COR-L47 (cell line): ENCODE measurements at places on chromosomes 13 and 19.

DNA sequence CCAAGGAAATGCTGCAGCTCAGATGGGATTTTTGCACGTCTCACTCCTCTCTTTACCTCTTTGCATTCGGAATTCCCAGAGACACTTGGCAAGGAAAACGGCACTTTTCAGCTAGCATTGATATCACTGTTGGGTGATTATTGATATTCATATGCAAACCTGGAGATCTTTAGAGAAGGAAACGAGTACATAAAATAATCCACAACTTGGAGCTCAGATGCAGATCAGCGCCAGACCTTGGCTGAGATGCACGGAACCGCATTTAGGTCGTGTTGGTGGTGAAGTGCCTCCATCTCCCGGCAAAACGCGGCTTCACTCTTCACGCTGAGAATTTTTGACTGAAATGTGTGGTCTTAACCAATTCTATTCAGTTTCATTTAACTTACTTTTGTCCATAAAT lies 77.2 kb upstream of the ARHGEF7 start:
- DNase-seq: peak; percentile 33

- no peak for DNase-seq
These were observed 1047.5 kb upstream of the SPRY2 start for GRCh38 chr13:81388400-81388799.

DNA sequence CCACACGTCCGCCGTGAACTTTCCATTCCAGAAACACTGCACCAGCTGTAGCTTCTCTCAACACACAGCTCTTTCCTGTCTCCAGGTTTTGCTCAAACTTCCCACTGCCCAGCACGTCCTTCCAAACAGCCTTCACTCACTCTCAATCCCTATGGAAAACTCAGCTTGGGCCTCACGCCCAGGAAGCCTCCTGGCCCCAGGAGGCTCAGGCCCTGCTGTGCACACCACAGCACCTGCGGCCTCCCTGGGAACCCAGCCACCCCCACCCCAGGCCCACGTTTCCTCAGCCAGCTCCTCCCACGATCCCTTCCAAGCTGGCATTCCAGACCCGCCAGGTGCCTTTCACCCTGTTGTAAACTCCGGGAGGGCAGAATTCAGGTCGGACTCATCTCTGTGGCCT lies 35.2 kb downstream of the C13orf46 start:
- peak; percentile 93 for DNase-seq

DNA sequence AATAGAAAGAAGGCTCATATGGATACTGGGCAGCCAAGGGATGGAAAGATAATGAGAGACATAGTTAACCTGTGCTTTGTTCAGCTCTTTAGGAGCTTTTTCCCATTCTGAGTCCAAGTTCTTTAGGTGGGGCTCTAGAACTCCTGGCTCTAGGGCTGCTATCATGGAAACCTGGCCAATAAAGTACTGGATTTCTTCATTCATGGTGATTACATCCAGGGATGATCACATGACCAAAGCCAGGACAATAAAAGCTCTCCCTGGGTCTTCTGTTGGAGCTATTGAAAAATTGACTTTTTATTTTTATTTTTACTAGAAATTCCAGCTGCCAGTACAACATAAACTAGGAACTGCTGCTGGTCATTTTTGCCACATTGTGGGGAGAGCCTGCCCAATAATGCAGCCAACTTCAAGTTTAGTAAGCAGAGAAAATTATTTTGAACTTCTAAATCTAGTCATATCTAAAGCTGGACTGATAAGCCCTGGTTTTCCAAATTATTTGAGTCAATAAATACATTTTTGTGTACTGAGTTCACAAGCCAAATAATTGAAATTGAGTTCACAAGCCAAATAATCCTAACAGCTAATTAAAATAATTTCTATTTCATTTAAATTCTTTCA lies 224.9 kb upstream of the STARD13 start:
- DNase-seq: no peak

DNA sequence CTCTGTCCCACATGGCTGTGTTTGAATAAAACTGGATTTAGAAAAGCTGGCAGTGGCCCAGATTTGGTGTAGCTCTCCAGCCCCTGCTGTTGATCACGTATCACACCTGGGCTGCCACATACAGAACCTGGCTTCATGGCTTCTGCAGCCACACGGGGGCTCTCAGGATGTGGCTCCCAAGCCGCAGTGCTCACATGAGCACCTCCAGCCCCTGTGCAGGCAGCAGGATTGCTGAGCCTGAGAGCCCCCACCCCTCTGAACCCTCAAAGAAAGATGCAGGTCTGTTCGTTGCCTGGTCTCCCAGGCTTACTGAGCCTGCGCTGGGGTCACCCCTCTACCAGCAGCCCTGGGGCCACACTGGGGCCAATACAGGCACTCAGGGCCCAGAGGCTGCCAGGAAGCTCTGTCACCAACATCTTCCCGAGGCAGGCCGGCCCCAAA lies 2.7 kb downstream of the PLEKHF1 start:
- DNase-seq: no peak

GRCh38 chr19:5340637-5341447 lies at the start of gene PTPRS:
TSS of gene PTPRS (minus strand) at chr19:5340812. CDS start at chr19:5286140, 54,672 bp downstream.
- DNase-seq: peak; percentile 84

DNA sequence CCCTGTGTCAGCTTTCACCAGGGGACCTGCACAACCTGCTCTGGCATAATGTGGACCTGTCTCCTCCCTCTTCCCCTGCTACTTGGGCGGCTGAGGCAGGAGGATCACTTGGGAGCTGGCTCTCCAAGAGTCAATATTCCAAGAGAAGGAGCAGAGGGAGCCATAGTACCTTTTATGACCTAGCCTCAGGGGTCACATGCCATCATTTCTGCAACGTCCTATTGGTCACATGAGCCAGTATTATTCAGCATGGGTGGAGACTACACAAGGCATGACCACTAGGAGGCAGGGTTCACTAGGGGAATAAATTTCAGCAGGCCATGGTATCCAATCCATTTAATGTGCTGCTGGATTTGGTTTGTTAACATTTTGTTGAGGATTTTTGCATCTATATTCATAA lies 12.0 kb upstream of the SHFL start:
- DNase-seq: peak; percentile 16

GRCh38 chr13:33940256-33940655 lies 122.3 kb downstream of the RFC3 start:
- DNase-seq: no peak

GRCh38 chr19:41555748-41556147 lies 20.2 kb upstream of the CEACAM21 start:
- DNase-seq: no peak

GRCh38 chr13:99434258-99434788 lies 66.9 kb upstream of the TM9SF2 start:
- DNase-seq: no peak

GRCh38 chr19:51691584-51692428 lies 1.3 kb upstream of the SPACA6 start:
- no peak for DNase-seq

DNA sequence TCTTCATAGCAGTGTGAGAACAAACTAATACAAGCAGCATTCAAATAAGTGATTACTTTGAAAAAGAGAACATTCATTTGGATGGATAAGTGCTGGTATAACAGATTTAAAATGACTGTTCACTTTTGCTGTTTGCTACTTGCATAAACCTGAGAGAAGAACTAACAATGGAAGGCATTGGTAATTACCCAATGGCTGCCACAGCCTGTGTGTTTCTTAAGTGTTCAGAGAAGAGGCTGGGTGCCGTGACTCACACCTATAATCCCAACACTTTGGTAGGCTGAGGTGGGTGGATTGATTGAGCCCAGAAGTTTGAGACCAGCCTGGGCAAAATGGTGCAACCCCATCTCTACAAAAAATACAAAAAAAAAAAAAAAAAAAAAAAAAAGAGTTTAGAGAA lies 4.9 kb upstream of the TEX26 start:
- no peak for DNase-seq

DNA sequence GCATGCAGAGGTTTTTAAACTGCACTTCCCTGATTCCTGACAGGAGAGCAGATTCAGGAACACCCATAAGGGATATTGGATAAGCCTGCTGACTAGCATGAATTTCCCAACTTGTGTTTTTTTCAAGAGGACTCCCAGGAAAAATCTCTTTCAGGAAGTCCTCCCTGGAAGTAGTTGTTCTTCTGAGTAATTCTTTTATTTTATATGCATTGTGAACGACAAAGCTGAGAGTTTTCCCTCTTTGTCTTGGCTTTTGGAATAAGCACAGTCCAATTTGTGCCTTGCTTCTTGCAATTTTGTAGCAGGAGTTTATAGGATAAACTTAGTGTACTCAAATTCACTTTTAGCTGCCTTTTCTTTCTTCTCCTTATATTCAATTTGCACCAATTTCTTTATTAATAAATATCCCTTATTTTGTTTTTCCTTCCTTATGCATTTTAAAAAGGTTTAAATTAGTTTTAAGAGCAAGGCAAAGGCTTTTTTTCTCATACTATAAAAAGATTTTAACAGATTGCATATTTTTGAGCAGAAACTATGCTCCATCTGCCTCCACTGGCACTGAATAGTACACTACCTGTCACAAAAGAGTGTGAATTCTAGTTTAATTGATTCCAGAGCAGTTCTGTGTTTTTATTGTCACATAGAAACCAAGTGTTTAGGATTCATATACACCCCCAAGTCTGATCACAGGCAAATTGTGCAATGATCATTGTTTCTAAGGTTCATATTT lies 543.3 kb upstream of the SPRY2 start:
- no peak for DNase-seq

DNA sequence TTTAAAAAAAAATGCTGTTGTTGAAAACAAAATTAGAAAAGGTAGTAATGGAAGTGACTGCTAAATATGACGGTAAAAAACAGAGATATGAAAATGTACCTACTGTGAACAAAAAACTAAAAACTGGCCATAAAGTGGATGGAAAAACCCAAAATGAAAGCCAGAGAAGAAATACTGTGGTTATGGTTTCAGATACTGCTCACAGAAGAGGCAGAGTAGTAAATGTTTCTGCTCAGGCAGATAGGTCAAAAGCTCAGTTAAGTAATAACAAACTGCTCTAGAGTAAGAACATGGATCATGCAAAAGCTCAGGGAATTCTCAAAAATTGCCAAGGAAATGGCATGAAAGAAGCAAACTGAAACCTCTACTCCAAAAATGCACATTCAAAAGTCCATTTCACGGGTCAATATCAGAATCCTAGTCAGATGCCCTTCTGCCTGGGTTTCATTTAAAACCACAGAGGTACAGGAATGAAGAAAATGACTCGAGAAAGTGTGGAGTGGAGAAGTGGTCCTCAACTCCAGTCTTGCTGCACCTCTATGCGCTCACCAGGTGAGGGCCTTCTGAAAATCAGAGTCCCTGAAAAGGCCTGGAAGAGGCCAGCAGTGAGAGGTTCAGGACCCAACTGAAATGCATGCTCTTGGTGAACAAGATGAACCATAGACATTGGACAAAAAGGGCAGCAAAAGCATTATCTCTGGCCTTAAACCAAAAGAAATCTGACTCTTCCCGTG lies 315.0 kb upstream of the SPRY2 start:
- DNase-seq: no peak

- DNase-seq: no peak
These were observed 37.5 kb upstream of the TM9SF2 start for GRCh38 chr13:99463646-99464397.

DNA sequence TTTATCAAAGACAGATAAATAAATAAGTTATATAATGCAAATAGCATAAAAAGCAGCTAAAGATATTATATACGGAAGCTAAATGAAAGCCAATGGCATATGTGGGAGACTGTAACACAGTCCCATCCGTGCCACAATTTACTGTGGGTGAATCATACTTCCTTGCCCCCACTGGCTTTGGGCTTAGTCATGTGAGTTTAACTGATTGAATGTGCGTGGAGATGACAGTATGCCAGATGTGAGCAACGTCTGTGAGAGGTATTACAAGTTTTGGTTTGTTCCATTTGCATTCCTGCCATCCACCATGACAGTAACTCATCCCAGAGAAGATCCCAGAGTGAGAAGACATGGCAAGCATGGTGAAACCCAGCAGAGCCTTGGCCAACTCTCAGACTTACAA lies 340.0 kb downstream of the SUCLA2 start:
- DNase-seq: no peak

GRCh38 chr19:5588906-5589676 lies 21.3 kb upstream of the TINCR start:
- DNase-seq: no peak

GRCh38 chr13:113049981-113050380 lies 55.6 kb upstream of the F7 start:
- DNase-seq: no peak

- no peak for DNase-seq
These were observed 52.2 kb downstream of the SPATA13 start for GRCh38 chr13:24212674-24213073.

DNA sequence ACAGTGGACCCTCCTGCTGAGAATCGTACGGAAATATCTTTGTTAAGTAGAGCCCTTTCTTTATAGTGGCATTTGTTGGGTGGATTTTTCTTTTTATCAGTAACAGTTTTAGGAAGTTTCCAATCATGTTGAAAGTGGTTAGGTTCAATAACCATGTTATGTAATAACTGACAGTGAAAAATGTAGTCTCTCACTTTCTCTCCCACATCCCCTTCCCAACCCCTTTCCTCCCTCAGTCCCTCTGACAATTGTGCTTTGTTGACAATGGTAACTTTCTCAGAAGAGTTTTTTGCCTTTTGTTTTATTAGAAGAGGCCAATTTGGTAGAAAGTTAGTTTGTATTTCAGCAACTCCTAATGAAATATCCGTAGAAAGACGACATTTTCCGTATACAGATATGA lies 77.8 kb upstream of the SLAIN1 start:
- DNase-seq: no peak

DNA sequence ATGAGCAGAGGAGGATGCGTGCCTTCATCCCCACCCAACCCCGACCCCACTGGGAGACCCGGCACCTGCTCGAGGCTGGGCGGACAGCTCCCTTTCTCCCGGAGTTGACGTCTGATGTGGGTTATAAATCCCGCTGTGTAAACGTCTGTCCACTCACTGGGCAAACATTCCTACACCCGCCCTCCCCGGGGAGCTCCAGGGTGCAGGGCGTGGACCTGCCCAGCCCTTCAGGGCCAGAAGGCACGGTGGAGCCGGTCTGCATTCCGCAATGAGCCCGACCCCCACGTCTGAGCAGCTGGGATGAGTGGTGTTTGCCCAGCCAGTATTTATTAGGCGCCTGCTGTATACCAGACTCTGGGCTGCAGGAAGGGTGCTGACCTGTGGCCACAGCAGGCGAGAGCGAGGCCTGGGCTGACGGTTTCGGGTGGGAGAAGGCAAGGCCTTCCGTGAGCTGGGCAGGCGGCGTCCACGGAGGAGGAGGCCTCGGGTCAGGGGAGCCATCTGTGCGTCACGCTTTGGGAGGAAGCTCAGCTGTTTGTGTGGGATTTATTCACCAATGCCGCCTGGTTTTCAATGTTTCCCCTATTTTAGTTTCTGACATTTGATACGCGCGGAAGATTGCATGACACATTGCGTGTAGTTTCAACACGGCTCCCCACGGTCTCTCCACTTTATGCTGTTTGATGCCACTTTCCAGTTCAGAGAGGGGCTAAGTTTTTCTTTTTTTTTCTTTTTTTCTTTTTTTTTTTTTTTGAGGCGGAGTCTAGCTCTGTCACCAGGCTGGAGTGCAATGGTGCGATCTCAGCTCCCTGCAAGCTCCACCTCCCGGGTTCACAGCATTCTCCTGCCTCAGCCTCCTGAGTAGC lies 2.0 kb downstream of the MISP start:
- peak; percentile 46 for DNase-seq

DNA sequence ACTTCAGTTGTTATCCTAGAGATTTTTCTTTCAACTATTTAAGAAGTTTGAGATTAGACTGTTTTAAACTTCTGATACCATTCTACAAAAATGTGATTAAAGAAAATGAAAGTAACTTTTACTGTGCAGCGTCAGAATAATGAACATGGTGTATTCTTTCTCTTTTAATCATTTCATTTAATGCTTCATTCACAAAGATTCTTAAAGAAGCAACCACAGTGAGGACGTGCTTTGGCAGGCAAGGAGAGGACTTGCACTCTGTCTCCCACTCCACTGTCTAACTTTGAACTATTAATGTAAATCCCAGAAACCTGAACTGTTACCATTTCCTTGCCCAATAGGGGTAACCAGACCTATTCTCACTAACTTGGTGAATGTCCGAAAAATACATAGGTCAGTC lies 137.0 kb downstream of the KCNRG start:
- no peak for DNase-seq
